ENCODE measurements at places on chromosomes 6 and 20.

- no peak for DNase-seq
Measured at GRCh38 chr6:54431466-54431865, 123.2 kb downstream of the TINAG start.

DNA sequence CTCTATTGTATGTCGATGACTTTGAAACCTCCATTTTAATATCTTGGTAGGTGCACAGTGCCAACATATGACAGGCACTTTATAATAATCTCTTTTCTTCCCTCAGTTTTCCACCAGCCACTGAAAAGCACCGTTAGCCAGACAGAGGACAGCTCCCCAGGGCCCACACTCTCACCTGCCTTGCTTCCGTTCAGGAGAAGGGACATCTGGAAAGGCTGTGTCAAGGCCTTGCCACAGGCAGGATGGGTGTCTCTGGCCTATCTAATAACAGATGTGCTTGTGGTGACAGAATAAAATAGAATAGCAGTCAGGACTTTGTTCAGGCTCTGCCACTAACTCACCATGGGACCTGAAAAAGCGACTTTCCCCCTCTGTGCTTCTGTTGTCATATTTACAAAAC is 75.5 kb upstream of the CCDC167 start:
- DNase-seq, result no peak

DNA sequence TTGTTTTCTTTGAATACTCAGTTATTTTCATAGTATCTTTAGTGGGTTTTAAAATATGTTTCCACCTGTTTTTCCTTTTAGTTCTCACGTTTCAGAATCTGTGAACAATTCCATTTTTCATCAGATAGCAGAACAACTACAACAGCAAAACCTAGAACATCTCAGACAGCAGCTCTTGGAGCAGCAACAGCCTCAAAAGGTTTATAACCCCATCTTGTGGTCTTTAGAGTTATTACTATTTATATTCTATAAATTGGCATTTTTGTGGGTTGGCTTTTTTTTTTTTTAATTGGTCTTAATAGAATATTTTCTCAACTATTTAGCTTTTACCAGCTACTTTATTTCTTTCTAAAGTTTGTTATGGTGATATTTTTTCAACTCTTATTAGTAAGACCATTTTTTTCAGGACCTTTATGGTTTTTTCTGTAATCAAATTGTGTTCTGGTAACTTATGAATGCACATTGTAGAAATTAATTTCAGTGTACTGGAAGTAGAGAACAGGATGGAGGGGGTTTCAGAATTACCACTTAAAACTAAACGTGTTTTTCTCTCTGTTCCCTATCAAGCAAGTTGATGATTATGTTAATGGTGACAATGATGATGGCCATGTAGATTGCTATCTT is 72.2 kb downstream of the SCAF8 start:
- DNase-seq, result no peak

GRCh38 chr6:122753688-122754056 is 25.8 kb upstream of the FABP7 start:
- DNase-seq, result no peak

GRCh38 chr6:2971420-2972218 is at the start of gene SERPINB6:
SERPINB6 (minus strand) TSS chr6:2971567; CDS start chr6:2959332, 12,235 bp downstream.
- DNase-seq, result peak; percentile 39

DNA sequence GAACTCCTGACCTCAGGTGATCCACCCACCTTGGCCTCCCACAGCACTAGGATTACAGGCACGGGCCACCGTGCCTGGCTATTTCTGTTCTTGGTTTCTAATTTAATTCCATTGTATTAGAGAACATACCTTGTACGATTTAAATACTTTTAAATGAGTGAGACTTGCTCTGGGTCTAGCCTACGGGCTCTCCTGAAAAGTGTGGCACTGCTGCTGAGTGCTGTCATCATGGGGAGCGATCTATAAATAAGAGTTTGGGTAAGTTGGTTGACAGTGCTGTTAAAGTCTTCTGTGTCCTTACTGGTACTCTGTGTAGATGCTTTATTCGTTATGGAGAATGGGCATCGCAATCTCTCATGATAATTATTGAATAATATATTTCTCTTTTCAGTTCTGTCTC is 35.0 kb upstream of the BHLHE23 start:
- no peak for DNase-seq

GRCh38 chr20:55239269-55239668 is 763.9 kb downstream of the DOK5 start:
- DNase-seq, result no peak

DNA sequence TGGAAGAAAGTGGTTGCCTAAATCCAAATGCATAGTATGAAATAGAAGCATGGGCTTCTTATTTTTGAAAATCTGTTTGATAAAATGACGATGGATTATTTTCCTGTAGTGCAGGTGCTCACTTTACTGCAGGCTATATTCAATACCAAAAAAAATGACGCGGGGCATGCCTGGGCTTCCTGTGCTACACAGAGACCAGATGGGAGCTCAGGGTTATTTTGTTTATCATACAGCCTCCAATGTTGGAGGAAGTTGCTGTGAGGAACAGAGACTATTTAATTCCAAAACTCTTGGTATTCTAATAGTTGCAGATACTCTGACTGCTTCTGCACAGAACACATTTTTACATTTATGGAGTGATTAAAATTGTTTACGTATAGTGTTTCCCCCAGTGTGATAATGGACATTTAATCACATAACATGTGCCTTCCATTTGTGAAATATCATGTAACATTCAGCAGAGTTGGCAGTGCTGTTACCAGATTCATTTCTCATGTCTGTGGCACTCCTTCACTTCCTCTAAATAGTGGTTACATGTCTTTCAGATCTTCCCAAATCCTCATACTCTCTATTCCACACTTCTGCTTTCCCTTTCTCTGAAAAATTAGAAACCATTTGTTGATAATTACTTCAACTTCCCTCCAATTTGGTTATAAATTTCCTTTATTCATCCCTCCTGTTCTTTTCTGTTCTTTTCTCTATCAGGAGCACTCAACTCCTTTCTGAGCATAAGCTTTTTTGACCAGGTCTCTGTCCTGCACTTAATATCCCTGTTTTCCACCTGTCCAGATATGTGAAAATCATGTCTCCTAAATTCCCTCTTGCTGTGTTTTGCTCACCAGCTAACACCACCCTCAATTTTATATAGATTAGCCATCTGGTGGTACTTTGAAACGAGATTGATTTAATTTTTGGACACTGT is 121.6 kb downstream of the ADGRB3 start:
- no peak for DNase-seq

DNA sequence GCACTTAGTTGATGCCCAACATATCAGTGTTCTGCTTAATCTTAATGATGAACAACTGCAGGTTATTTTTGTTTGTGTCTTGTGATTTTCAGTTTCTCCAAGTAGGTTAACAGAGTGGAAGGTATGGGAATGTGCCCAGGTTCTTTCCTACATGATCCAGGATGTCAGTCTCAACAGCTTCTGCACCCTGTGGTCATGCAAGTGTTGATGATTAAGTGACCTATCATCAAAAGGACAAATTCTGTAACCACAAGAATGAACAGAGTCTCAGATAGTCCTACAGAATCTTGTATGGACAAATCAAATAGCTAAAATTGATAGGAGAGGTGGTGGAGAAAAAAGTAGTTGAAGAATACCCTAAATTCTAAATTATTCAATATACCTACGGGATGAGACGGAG is 26.1 kb downstream of the MAN1A1 start:
- DNase-seq, result no peak

- no peak for DNase-seq
Measured at GRCh38 chr6:44926556-44926955, 401.6 kb upstream of the RUNX2 start.

DNA sequence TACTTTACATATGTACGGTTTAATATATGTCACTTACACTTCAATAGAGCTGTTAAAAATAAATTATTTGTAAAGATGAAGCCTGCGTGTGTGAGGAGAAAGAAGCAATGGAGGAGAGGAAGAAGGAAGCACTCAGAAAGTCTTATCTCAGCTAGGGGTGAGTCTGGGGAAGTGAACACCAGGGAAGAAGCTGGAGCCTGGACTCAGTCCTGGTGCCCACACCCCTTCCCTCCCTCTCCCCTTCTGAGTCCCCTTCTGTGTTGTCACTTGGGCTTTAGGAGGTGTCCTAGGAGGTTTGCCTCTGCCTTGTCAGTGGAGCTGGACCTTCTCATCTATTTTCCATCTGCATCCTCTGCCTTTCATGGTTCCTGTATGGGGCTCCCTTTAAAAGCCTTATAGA is 1.9 kb downstream of the SIRPB2 start:
- no peak for DNase-seq

DNA sequence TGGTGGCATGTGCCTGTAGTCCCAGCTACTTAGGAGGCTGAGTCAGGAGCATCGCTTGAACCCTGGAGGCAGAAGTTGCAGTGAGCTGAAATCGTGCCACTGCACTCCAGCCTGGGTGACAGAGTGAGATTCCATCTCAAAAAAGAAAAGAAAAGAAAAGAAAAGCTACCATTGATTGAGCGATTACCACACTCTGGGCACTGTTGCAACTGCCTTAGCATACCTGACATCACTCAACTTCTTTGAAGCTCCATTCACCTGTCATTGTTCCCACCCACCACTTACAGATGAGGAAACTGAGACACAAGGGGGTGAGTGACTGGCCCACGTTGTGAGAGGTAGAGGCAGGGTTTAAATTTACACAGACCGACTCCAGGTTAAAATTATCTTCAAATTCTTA is 442.1 kb upstream of the SULF2 start:
- DNase-seq, result no peak

DNA sequence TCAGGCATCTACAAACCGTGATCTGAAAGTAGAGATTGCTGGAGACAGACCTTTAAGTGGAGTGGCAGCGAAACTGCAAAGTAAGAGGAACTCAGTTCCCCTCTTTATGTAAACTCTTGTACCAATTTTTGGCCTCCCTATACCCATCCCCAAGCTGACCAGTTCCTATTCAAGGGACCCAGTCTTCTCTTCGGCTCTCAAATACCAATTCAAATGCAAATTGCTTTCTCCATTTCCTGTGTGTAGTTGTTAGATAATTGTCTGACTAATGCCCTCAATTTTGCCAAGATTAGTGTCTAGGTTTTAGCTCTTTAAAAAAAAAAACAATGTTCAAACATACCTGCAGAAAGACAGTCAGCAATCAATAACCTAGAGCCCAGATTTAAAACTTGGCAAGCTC is 150.9 kb downstream of the EYA4 start:
- no peak for DNase-seq

- peak; percentile 35 for DNase-seq
Measured at GRCh38 chr6:158835616-158836221, 16.6 kb upstream of the EZR start.

All from progenitor cell of endocrine pancreas (in vitro differentiated cells).